Tibial nerve (tissue), 4 donors: ENCODE measurements at places on chromosomes 13 and 19. TPM values are rescaled to one million over a fixed set of nuclear protein-coding genes. Genes with fewer than 3 reads are reported as not detected.
A peak's percentile ranks its signal among the peaks of the same experiment; 100 is the strongest.

GRCh38 chr13:68345963-68346531, 1115.9 kb upstream of the PCDH9 start:
- DNase-seq = no peak

Gene WDR87
- not detected for total RNA-seq

DNA sequence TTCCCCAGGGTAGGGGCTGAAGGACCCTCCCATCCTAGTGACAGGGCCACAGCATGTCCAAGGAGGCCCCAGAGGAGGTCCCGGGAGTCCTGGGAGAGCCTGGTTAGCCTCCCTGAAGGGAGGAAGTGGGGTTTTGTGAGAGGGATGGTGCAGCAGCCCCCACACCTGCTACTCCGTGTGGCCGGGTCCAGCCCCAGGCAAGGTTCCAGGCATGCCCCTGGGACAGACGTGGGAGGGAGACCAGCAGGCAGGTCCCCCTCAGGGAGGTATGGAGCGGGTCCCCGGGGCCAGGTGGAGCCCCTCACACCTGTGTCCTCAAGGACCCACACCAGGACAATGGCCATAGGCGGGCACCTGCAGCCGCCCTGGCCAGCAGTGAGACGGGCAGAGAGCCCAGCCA, 1.9 kb upstream of the F7 start:
- DNase-seq = no peak

DNA sequence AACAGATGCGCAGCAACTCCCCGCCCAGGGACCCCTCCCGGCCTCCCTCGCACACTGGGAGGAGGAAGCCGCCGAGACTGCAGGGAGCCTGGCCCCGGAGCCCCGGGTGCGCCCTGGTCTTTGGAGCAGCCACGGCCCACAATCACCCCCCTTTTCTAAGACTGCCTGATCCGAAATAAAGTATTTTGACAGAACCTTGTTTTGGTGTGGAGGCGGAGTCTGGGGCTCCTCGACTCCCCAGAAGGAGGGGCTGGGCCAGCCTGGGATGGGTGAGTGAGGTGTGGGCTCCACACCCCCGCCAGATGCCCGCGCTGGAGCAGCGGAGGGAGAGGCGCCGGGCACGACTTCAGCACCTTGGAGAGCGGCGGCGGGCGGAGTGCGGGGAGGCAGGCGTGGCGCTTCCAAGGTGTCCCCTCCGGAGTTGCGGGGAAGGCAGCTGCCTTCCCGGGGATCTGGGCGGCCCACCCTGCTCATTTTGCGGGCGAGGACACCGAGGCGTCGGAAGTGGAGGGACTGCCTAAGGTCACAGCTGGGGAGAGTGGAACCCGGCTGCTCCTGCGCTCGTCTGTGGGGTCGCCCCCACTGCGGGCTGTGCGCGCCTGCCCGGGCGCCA, 9.4 kb downstream of the SIRT6 start:
- peak; percentile 21 for DNase-seq

GRCh38 chr19:41638641-41639081, 11.8 kb upstream of the CEACAM4 start:
- no peak for DNase-seq
